ENCODE measurements at places on chromosomes 16 and 17.

DNA sequence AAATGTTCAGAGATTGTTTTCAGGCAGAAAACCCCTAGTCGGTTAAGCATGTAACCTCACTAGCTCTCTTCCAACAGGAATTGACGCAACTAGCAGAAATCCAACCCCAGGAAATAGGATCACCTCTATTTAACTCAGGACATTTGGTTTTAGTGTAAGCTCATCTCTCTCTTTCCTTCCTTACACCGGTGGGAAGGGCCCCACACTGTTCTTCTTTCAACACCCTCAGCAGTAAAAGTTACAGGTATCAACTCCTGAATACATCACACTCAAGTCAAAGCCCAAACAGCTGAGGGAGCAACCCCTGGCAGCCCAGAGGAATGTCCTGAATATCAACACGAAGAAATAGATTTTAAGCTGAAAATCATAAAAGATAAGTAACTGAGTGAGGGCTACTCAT is 191.2 kb upstream of the KIF2B start:
- DNase-seq: no peak

DNA sequence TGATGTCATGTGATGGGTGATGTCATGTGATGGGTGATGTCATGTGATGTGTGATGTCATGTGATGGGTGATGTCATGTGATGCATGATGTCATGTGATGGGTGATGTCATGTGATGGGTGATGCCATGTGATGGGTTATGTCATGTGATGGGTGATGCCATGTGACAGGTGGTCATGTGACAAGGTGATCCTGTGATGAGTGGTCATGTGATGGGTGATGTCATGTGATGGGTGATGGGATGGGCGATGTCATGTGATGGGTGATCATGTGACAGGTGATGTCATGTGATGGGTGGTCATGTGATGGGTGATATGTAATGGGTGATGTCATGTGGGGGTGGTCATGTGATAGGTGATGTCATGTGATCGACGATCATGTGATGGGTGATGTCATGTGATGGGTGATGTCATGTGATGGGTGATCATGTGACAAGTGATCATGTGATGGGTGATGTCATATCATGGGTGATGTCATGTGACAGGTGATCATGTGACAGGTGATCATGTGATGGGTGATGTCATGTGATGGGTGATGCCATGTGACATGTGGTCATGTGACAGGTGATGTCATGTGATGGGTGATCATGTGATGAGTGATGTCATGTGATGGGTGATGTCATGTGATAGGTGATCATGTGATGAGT is 17.2 kb downstream of the CD300LB start:
- no peak for DNase-seq

- DNase-seq: no peak
Observed at GRCh38 chr17:34974794-34975785, 5.2 kb upstream of the LIG3 start.

GRCh38 chr16:5895137-5895536 is 797.5 kb upstream of the EEF2KMT start:
- DNase-seq: no peak

GRCh38 chr16:27618606-27619327 is 68.8 kb downstream of the KATNIP start:
- no peak for DNase-seq

DNA sequence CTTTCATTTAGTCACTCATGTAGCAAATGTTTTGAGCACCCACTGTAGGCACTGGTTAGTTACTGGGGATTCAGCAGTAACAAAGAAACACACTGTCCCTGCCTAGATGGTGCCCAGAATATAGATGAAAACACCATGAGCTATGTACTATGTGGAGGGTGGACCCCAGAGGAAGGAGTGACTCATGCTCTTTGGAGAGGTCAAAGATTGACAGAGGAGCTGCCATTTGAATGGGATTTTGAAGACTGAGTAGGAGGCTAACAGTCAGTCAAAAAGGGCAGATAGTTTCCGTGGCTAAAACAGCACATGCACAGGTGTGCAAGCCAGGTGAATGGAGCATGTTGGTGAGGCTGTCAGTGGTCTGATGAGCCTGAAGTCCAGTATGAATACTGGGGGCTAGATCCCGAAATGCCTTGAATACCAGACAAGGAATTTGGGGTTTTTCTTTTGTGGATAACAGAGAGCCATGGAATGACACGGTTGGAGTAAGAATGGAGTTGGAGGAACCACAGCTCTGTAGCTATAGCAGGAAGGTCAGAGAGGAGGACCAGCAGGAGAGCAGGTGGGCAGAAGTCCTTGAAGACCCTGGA is 6.1 kb downstream of the IL21R start:
- DNase-seq: no peak

GRCh38 chr16:85994492-85995490 is 95.8 kb downstream of the IRF8 start:
- DNase-seq: peak; percentile 2

DNA sequence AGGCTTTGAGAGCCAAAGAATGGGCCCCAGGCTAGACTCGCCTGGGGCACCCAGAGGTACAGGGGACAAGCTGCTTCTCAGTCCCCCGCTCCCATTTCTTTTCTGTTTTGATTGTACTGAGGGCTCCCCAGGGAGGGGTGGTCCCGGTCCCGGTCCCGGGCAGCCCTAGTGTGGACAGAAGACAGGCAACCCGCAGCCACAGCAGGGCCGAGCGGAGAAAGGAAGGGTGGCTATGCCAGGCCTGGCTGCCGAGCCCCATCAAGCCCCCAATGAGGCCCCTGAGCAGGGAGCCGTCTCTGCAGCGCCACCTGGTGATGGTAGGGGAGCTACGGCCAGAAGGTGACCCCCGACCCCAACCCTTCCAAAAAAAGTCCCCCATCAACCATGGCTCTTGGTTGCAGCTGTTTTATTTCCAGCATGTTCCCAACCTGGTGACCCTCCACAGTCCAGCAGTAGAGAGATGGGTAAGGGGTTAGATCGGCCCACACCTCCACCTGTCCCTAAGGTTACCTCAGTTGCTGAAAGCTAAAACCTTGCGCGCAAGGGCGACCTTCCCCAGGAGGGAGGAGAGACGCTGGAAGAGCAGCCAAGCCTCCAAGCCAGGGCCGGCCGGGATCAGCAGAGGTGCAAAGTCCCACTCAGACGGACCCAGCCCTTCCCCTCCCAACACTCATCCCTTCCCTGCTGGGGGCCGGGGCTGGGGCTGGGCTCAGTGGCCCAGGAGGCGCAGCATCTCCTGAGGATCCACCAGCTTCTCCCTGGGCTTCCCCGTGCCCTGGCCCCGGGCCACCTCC is 2.6 kb upstream of the GRIN2C start:
- peak; percentile 67 for DNase-seq

- no peak for DNase-seq
Observed at GRCh38 chr16:74844041-74844980, 69.7 kb upstream of the FA2H start.

GRCh38 chr16:84953190-84953746 is 58.1 kb downstream of the ZDHHC7 start:
- DNase-seq: no peak

DNA sequence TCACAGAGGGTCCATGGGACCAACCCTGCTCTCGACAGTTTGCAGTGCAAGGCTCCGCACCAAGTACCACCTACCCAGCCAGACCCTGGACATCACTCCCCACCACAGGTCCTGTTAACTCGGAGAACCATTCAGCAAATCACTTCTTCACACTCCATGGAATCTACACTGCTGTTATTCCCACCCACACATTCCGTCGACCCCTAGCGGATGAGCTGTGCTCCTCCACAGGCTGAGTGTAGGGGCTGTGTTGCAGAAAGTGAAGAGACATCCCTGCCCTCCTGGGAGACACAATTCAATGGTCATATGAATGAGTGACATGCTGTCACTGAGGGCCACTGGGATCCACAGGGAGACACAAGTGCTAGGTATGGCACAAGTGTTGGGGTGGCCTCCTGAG is 27.5 kb downstream of the MPG start:
- no peak for DNase-seq

DNA sequence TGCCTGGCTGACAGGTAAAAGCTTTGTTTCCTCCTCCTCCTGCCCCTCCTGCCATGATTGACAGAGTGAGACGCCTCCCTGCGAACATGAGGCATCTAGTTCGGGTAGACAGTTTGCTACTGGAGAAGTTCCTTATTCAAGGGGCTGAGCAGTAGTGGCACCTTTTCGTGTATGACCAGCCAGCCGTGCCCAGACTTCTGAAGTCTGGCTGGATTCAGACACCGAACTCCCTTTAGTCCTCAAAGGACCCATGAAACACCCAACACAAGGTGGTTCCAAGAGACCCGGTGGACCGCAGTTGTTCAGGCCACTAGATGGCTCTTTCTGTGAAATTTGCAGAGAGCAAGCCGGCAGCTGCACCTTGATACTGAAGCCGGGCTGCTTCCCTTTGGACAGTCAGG is 192.8 kb downstream of the XYLT1 start:
- DNase-seq: peak; percentile 70

GRCh38 chr16:16150117-16150877 is 73.0 kb downstream of the ABCC6 start:
- DNase-seq: peak; percentile 81

DNA sequence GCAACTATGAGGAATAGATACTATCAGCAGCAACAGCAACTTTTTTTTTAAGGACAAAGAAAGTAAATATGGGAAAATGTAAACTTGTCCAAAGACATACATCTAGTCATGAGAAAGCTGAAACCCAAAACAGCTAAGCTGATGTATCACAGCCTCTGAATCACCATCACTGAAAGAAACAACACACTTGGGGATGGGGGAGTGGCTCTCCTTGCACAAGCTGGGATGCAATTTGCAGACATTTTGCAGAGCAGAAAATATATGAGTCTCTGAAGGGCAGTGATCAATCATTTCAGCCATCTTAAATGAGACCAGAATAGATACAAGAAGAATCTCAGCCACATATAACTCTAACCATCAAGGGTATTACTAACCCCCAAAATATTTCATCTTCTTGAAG is 79.1 kb downstream of the GRIN2A start:
- no peak for DNase-seq

GRCh38 chr16:14181371-14182050 is 110.4 kb downstream of the MRTFB start:
- DNase-seq: no peak

DNA sequence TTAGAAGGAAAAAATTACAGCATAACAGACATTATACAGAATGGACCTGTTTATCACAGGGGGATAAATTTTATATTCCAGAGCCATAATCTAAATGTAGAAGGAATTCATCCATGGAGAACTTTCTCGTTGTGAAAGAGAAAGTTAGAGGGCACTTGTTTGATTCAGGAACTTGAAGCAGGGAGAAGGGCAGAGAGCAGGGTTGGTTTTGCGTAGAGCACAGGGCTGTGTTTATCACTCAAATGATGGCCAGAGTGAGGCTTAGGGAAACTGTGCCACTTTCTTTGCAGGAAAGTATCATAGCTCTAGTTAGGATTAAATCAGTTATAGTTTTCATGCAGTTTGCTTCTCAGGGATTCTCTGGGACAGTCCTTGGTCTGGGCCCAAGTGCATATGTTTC is 29.1 kb upstream of the MED13 start:
- no peak for DNase-seq

GRCh38 chr17:8038954-8039610 is at the start of gene ALOX15B:
ALOX15B (plus strand) TSS chr17:8039059; CDS start chr17:8039156, 97 bp downstream.
- DNase-seq: peak; percentile 74

GRCh38 chr16:71192387-71192786 is 38.1 kb downstream of the HYDIN start:
- DNase-seq: no peak

DNA sequence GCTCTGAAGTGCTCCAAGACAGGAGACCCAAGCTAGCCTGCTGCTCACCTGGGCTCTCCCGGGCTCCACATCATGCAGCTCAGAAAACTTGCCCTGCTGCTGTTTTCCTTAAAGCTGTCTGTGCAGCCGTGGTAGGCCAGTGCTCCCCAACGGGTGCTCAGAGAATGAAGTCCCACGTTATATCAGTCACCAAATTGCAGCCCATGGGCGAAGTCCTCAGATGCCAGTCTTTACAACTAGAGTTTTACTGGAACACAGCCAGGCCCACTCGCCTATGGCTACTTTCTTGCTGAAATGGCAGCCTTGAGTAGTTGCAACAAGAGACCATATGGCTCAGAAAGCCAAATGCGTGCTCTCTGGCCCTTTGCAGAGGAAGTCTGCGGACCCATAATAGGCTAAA is 6.3 kb downstream of the CREBBP start:
- peak; percentile 54 for DNase-seq

All from left colon (tissue), 2 donors.